ENCODE measurements at places on chromosomes 6 and 20.

DNA sequence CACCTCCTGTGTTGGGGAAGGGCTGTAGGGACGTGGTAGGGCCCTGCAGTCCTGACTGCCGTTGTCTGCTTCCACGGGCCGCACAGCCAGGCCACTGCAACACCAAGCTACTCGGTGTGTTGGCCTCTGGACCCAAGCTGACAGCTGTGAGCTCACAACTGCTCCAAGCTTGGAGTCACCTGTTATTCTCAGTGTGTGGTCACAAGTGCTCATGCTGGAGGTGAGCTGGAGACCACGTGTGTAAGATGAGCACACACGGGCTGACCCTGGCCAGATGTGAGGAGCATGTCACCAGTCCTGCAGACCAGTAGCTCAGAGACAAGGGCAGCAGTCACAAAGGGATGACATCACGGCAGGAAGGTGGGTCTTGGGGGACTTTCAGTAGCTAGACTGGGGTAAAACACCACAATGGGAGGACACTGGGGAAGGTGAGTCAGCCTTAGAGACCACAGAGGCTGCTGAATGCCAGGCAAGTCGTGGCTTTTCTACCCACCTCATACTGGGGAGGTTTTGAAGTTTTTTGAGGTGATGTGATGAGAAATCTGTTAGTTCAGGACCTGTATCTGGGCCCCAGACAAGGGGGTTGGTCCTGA lies 87.3 kb downstream of the FAM120B start:
- no peak for DNase-seq

DNA sequence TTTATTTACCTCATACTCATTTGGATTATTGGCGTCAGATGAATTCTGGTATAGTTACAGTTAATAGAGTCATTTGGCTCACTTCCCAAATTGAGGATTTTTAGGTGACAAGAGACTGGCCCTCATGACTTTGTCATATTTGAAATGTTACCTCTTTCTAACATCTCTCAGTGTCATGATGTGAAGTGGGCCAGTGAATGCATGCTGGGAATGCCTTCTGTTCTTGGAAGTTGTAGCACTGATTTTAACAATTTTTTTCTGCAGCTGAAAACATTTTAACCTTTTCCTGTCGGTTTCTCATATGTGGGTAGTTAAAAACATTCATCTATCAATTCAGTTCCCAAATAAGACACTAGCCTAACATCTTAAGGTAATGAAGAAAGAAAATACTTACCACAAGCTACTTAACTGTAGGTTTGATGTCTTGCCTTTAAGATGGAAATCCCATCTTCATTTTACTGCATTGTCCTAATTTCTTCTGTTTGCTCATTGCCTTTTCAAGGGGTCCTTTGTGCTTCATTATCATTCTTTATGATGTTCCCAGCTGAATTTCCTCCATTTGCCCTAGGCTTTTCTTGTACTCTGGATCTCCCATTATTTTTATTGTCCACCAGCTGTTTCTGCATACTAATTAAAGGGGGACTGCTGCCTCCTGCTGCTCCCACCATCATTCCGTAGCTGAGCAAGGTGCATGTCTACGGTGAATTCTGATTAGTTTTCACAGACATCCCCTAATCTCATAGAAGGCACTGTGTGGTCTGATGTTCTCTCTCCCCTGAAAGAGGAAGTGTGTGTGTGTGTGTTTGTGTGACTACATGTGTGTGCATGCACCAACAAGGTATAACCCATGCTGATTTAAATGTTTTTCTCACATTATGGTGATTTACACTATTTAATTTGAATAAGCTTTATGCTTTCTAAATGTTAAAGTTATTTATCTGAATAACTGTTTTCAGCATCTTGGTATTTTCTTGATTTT lies 109.5 kb downstream of the B3GAT2 start:
- no peak for DNase-seq

GRCh38 chr20:13046409-13046808 lies 37.6 kb downstream of the SPTLC3 start:
- DNase-seq, result no peak

GRCh38 chr6:144655376-144655775 lies 370.2 kb downstream of the UTRN start:
- no peak for DNase-seq

GRCh38 chr6:33147807-33148666 lies 44.2 kb downstream of the COL11A2 start:
- DNase-seq, result no peak

GRCh38 chr20:24649787-24650490 lies 180.5 kb downstream of the SYNDIG1 start:
- no peak for DNase-seq

DNA sequence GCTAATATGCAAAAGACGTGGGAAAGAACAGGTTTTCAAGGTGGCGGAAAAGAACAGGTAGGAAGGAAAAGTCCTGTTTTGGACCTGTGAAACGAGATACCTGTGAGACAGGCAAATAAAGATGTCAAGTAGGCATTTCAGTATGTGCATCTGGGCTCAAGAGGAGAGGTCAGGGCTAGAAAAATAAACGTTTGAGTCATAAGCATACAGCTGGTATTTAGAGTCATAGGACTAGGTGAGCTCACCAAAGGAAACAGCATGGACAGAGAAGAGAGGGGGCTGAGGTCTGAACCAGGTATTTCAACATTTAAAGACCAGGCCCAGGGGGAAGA lies 14.9 kb downstream of the MTFR2 start:
- DNase-seq, result no peak

GRCh38 chr6:159985296-159985945 lies 16.5 kb downstream of the IGF2R start:
- no peak for DNase-seq

DNA sequence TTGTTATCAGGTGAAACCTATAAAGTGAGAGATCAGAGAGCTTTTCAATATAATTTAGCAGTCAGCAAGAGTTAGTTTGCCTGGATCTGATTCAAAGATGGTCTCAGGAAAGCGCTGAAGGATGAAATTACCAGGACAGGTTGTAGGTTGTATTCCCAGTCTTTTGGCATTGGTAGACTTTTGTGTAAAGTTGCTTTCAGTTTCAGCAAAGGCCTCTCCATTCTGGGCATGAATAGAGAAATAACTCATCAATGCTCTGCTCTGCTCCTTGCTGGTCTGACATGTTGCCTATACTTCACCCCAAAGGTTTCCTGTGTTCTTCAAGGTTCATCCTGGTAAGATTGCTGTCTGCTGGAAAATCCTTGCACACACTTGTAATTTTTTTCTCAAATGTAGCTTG lies 714.8 kb downstream of the EPM2A start:
- no peak for DNase-seq

DNA sequence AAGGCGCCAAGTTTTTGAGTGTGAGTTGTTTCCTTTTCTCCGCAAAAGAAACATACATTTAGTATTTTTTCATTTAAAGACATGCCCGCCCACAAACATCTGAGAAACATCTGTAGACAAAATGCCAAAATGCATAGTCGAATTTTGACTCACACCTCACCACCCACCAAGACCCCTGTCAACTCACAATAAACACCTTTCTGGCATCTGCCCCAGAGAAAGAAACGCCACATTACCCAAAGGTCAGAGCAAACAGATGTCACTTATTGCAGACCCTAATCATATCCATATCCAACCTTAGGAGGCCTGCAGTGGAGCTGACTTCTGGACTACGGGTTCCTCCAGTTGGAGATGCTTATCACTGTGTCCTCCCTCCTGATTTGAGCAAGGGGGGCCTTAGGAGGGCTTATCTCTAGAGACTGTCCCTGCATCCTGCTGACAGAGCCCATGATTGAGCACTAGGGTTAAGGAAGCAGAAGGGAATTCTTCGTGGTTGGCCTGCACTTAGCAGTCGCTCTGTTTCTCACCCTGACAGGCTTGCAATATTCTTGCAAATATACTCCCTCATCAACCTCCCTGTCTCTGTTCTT lies 90.5 kb upstream of the TBX18 start:
- no peak for DNase-seq

- no peak for DNase-seq
These were observed 154.2 kb upstream of the PROKR2 start for GRCh38 chr20:5470943-5471342.

- no peak for DNase-seq
These were observed 94.5 kb downstream of the BACH2 start for GRCh38 chr6:90202156-90202555.

GRCh38 chr20:13493143-13493542 lies 145.6 kb downstream of the TASP1 start:
- DNase-seq, result no peak

DNA sequence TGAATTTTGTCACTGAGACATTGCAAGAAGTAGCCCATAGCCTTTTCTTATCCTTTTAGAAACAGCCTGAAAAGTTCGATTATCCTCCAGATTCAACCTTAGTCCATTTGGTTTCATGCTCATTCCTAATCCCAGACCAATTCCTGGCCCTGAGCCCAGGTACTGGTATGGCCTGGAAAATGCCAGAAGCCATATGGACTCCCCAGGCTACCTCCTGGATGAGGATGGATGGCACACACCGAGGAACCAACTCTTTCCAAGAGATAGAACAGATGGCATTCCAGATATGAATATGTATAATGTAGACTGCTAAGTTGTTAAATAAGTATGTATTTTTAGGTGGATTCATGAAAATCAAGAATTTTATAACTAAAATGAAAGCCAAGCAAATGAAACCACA lies 51.6 kb upstream of the SNAP25 start:
- DNase-seq, result no peak

- no peak for DNase-seq
These were observed 11.5 kb downstream of the SLC4A11 start for GRCh38 chr20:3227506-3227905.

DNA sequence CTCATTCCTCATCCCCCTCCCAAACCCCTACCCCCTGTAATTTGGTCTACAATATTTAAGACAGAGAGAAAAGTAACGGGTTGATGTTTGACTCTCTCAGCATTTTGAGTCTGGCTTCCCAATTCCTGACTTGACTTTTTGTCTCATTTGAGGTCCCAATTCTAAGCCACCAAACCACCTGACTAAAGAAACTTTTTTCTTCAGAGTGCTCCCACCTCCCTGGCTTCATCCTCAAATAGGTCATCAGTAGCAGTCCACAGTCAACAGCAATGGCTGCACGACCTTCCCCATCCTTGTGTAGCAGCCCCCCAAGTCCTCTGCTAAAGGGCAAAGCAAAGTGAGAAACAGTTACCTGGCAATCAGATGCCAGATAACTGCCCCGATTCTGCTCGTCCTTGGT lies 1.8 kb downstream of the PLEKHG1 start:
- DNase-seq, result no peak

GRCh38 chr6:135145063-135145800 lies 35.9 kb upstream of the MYB start:
- DNase-seq, result no peak

- DNase-seq, result no peak
These were observed 8.7 kb upstream of the NQO2 start for GRCh38 chr6:2990932-2991506.

DNA sequence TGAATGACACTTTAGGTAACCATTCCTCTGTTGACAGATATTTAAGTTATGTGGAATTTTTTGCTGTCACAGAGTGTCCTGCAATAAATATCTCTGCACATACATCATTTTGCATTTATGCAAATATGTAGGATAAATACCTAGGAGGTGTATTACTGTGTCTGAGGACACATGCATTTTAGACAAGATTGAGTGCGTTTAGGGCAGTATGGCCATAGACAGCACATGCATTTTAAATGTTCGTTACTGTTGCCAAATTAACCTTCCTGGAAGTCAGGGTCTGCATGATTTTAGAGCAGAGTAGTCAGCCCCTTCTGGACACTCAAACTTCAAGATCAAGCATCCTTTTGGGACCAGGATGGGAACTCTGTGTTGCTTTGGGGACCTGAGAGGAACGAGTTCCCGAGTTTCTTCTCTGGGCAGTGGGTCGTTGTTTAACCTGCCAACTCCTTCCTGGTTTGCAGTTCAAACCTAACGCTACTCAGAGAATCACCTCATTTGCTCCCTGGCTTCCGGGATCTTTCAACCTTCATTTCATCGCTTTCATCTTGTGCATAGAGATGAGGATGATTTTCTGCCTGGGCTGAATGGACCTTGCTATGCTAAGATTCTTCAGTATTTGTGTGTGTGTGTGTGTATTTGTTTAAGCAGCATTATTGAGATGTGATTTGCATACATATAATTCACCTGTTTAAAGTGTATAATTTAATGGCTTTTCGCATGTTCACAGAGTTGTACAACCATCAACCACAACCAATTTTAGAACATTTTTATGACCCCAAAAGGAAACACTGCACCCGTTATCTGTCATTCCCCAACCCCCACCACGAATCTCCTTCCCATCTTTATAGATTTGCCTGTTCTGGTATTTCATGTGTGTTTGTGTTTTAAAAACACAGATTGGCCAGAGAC lies 9.8 kb downstream of the BCAS4 start:
- DNase-seq, result no peak

GRCh38 chr20:63005862-63006539 lies 763 bp downstream of the BHLHE23 start:
- DNase-seq, result no peak

DNA sequence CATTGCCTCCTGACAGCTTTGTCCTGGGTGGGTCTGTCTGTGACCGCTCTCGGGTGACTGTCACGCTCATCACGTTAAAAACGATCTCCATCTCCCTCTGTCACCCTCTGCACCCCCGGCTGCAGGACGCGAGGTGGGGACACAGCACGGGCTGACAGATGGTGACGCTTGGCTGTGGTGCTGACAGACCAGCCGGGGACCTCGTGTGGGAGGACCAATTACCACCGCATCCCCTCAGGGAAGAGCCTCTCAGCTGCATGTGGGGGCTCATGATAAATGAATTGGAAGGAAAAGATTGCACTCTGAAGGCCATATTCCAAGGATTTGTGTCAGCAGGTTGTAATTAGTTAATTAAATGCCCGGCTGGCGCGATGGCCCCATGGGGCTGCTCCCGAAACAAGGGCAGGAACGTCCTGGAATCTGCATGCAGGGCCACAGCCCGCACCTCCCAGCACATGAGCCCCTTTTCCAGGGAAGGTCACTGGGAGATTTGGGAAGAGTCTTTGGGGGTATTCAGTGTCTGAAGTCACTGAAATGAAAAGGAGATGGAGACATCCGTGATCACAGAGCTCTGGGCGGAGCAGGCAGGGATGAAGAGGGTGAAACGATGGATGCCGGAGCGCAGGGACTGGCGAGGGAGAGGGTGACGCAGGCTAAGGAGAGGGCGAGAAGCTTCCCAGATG lies 87.1 kb downstream of the ERMARD start:
- DNase-seq, result no peak

- DNase-seq, result no peak
These were observed 185.9 kb downstream of the TRIM27 start for GRCh38 chr6:28737750-28738395.

GRCh38 chr6:124073021-124073420 lies 269.4 kb downstream of the NKAIN2 start:
- DNase-seq, result no peak

- DNase-seq, result no peak
These were observed 5.9 kb downstream of the SLC2A10 start for GRCh38 chr20:46715292-46715756.

GRCh38 chr6:168126566-168127383 lies 47.8 kb upstream of the FRMD1 start:
- DNase-seq, result no peak

DNA sequence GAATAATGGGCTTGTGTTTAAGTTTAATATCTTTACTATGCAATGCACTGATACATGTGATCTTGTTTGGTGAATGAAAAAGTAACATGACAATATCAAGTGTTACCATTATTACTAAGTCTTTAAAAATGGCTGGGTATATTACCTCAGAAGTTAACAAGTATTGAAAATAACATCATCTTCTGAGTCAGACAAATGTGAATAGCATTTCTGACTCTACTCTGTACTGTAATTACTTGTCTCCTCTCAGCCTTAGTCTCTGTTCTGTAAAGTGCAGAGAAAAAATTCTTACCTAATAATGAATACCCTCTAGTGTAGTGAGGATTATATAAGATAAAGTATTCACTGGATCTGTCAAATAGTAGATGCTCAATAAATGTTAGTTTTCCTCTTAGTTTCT lies 47.0 kb upstream of the GCLC start:
- no peak for DNase-seq
